ENCODE measurements at places on chromosomes 12 and 14. TPM values are rescaled to one million over a fixed set of nuclear protein-coding genes. Genes with fewer than 3 reads are reported as not detected.

The TTLL5 gene
- total RNA-seq = 17.4 TPM

The LALBA gene
- total RNA-seq = not detected

The RNASE1 gene
- 0.75 TPM for total RNA-seq

The A2ML1 gene
- not detected for total RNA-seq

The LTB4R gene
- total RNA-seq = 0.75 TPM

The RTN1 gene
- 0.35 TPM for total RNA-seq

The NOVA1 gene
- 2.2 TPM for total RNA-seq

The OTX2 gene
- not detected for total RNA-seq

The HOXC4 gene
- not detected for total RNA-seq
